Endothelial cell (in vitro differentiated cells): ENCODE measurements at places on chromosomes 3 and 15.

GRCh38 chr15:62933386-62933785 lies 109.2 kb upstream of the TPM1 start:
- no peak overlapping the region for H3K27ac ChIP-seq
- no peak for DNase-seq
- no peaks in the 10 kb centered on the region for H3K36me3 ChIP-seq
- H3K4me1 ChIP-seq = peaks cover 9% of the 10 kb centered on the region

DNA sequence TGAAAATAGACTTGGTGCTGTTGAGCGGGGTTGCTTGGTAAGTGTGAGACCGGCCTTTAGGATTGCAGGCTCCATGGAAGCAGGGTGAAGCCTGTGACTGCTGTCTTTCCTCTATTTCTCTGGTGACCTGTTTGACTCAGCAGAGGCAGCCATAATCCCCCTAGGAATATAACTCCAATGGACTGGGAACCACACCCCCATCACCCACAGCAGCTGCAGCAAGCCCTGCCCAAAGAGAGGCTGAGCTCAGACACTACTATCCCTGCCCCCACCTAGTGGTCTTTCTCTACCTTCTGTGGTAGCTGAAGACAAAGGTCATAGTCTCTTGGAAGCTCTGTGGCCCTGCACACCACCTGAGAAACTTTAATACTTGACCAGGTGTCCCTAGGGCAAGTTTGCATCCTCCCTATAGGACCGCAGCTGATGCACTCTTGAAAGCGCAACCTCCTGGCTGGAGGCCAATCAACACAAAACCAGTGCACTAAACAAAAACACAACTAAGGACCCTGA lies 133.6 kb upstream of the MRPL3 start:
- no peak for DNase-seq
- H3K27ac ChIP-seq = no peak overlapping the region
- H3K4me3 ChIP-seq = no peak overlapping the region

DNA sequence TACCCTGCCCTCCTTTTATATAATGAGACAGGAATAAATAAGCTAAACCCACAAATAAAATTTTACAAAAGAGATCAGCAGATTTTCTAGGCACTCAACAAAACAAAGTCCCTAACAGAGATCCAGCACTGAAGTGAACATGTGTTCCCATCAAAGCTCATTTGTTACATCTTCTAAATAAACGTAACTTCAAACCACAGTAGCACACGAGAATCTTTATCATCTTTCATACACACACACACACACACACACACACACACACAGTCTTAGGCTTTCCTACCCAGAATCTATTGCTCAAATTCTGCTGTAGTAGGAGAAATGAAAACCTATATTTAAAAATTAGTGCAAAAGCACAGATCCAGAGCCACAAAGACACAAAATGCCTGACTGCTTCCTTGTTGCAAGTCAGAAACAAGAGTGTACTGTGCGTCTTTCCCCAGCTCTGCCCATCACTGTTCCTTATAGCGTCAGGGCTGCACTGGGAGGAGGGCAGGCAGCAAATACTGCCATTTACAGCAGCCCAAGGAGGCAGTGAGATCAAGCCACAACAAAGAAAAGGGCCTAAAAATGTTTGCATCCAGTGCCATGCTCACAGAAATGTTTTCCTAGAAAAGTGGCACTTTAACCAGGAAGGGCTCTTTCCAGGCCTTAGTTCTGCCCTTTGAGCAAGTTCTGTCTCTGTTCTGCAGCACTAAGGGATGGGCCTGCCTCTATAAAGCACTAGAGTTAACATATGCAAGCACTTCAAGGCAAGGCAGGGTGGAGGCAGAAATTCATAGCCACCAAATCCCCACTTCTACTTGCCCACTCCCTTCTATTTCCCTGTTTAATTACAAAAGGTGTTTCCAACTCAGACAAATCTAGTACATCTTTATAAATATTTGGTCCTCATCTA lies 6.0 kb downstream of the IP6K1 start:
- no peaks in the 10 kb centered on the region for H3K27me3 ChIP-seq
- no peak overlapping the region for H3K27ac ChIP-seq
- no peak overlapping the region for H3K4me3 ChIP-seq
- H3K4me1 ChIP-seq = peaks cover 8% of the 10 kb centered on the region
- DNase-seq = no peak
- H3K36me3 ChIP-seq = peaks cover 15% of the 10 kb centered on the region

DNA sequence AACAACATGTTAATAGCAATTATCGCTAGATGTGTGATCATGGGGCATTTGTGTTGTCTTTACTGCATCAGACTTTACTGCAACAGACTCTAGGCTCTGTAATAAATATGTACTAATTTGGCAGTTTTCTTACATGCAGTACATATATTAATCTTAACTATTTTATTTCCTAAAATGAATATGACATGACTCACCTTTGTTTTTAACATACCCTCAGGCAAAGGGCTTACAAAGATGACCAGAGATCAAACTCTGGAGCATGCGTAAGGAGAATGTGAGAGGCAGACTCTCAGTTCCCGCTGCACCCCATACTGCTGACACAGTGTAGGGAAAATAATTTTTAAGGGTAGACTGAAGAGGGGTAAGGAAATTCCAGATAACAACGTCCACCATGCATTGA lies 7.2 kb upstream of the FAM174B start:
- no peak for DNase-seq
- peaks cover 35% of the 10 kb centered on the region for H3K4me1 ChIP-seq
- no peak overlapping the region for H3K4me3 ChIP-seq
- H3K36me3 ChIP-seq = no peaks in the 10 kb centered on the region

DNA sequence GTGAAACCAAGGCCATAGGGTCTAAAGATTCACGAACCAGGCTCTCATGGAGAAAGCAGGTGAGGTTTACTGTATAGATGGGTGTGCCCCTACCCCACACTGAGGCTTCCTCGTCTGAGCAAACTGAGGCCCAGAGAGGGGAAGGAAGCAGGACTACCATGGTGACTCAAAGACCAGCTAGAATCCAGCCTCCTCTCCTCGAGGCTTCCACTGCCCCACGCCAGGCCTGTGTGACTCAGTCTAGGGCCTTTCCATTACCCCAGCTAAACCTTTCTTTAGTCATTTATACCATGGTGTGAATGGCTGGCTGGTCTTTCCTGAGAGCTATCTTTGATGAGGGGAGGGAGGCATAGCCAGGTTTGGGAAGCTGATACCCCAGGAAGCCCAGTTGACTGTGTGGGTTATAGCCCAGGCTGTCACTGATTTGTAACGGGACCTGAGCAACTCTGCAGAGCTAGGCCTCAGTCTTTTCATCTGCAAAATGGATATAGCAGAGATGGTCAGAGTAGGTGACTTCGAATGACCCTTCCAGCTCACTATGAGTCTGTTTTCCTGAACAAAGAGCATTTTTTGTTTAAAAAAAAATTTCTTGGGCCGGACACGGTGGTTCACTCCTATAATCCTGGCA lies 3.0 kb upstream of the RHO start:
- H3K27me3 ChIP-seq = peaks cover 29% of the 10 kb centered on the region
- DNase-seq = no peak
- H3K27ac ChIP-seq = no peak overlapping the region
- no peak overlapping the region for H3K4me3 ChIP-seq

- no peaks in the 10 kb centered on the region for H3K36me3 ChIP-seq
- H3K27ac ChIP-seq = no peak overlapping the region
- no peak for DNase-seq
- H3K4me3 ChIP-seq = no peak overlapping the region
Measured at GRCh38 chr3:112688819-112689218, 47.9 kb upstream of the CCDC80 start.

GRCh38 chr15:67095912-67096311 lies 30.5 kb downstream of the SMAD3 start:
- H3K27me3 ChIP-seq = no peaks in the 10 kb centered on the region
- no peak for DNase-seq
- peaks cover 7% of the 10 kb centered on the region for H3K4me1 ChIP-seq
- no peak overlapping the region for H3K4me3 ChIP-seq
